ENCODE measurements at places on chromosomes 2 and 18. TPM values are rescaled to one million over a fixed set of nuclear protein-coding genes. Genes with fewer than 3 reads are reported as not detected.

GRCh38 chr2:239729151-239729550 is 296.0 kb downstream of the NDUFA10 start:
- H3K4me3 ChIP-seq = no peak overlapping the region
- peaks cover 15% of the 10 kb centered on the region for H3K27me3 ChIP-seq
- no peaks in the 10 kb centered on the region for H3K36me3 ChIP-seq
- no peak overlapping the region for H3K27ac ChIP-seq

- H3K4me3 ChIP-seq = no peak overlapping the region
- no peaks in the 10 kb centered on the region for H3K27me3 ChIP-seq
- H3K4me1 ChIP-seq = peaks cover 13% of the 10 kb centered on the region
- H3K27ac ChIP-seq = peak overlapping the region; percentile 85
Measured at GRCh38 chr2:152573168-152573567, 144.1 kb downstream of the PRPF40A start.

GRCh38 chr2:55196526-55196925 is 35.6 kb downstream of the CLHC1 start:
- peaks cover 39% of the 10 kb centered on the region for H3K36me3 ChIP-seq
- H3K4me1 ChIP-seq = no peaks in the 10 kb centered on the region
- H3K4me3 ChIP-seq = no peak overlapping the region

DNA sequence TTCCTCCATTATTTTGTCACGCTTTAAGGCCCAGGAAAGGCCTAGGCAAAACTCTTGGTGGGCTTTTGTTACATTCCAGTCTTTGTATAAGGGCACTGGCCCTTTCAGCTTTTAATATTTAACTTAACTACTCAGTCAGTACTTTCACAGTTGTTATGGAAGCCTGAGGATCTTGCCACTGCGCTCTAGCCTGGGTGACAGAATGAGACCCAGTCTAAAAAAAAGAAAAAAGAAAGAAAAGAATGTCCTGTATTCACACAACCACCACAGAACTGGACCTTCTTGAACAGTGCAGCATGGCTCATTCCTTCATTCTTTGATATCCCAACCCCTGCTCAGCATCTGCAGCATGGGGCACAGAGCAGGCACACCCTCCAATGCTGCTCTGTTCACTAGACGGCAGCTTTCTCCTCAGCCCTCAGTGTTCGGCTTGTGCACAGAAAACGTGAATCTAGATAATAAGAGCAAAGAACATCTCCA is 93.4 kb upstream of the MSH2 start:
- H3K4me3 ChIP-seq = no peak overlapping the region
- no peaks in the 10 kb centered on the region for H3K27me3 ChIP-seq
- H3K4me1 ChIP-seq = peaks cover 42% of the 10 kb centered on the region
- H3K27ac ChIP-seq = peak overlapping the region; percentile 73
- DNase-seq = no peak

Gene INHA
- 2.7 TPM for total RNA-seq

Measured in chondrocyte (in vitro differentiated cells).